Activated CD4-positive, alpha-beta T cell treated with anti-CD3 and anti-CD28 coated beads for 24 hours (primary cell): ENCODE measurements at places on chromosomes 1 and 21.

- no peak for DNase-seq
These were observed 128.9 kb downstream of the HHAT start for GRCh38 chr1:210457568-210457967.

DNA sequence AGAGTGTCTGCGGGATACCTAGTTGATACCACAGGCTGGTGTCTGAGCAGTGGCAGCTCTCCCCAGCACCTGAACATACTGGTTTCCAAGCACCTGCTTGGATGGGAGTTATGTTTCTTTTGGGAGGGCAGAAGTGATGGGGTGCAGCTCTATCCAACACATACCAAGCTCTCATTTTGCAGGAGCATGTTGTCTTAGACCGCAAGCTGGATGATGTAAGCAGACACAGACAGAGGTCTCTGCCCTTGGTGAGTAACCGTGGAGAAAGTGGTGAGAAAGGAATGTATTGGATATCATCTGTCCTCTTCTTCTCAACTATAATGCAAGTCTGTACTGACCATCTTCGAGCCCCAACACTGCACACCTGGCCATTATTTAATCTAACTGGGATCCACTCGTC, 37.4 kb downstream of the ZNF496 start:
- DNase-seq, result no peak

DNA sequence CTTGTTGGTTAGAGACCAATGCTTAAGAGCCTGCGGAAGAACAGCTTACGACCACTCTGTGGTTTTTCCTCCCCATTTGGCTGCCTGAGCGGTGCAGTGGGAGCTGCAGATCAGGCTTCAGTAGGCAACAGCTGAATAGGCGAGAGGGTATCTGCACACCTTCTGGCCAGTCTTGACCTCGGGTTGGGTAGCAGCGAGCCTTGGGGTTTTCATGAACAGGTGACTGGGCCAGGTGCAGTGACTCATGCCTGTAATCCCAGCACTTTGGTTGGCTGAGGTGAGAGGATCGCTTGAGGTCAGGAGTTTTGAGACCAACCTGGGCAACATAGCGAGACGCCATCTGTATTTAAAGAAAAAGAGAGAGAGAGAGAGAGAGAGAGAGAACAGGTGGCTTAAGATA, 41.0 kb downstream of the NENF start:
- DNase-seq, result no peak

- DNase-seq, result no peak
These were observed 9.2 kb downstream of the THBS3 start for GRCh38 chr1:155198547-155198906.

- no peak for DNase-seq
These were observed 69.0 kb upstream of the KRTAP19-8 start for GRCh38 chr21:31107176-31107785.

GRCh38 chr1:176745945-176746344, 283.0 kb downstream of the PAPPA2 start:
- DNase-seq, result no peak

- no peak for DNase-seq
These were observed 89.0 kb upstream of the CHODL start for GRCh38 chr21:18155508-18156193.

DNA sequence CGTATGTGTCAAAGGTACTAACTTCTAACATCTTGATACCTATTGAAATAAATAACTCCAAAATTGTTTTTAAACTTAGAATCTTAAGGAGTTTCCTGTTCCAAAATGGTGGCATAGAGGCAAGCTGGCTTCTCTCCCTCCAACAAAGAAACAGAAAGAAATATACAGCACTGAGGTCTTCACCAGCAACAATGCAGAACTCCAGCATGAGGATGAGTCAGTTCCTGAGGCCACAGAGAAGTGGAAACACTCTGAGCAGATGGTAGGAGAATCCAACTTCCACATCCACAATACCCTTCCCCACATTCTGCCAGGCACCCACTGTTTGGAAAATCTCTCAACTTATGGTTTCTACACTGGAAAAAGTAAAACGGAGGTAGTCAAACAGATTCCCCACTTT, 12.2 kb upstream of the PPIH start:
- no peak for DNase-seq

GRCh38 chr1:44485229-44485933, 80.3 kb downstream of the RNF220 start:
- DNase-seq, result no peak

DNA sequence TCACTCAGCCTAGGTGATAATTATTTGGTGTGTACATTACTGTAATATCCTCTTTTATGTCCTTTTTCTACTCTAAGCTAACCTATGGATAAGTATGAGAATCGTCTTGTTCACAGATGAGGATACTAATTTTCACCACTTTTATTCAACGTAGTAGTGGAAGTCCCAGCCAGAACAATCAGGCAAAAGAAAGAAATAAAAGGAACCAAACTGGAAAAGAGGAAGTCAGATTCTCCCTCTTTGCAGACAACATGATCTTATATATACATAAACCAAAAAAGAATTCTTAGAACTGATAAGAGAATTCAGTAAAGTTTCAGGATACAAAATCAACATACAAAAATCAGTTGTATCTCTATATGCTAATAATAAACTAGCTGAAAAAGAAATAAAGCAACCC, 12.6 kb upstream of the RGL1 start:
- DNase-seq, result no peak

DNA sequence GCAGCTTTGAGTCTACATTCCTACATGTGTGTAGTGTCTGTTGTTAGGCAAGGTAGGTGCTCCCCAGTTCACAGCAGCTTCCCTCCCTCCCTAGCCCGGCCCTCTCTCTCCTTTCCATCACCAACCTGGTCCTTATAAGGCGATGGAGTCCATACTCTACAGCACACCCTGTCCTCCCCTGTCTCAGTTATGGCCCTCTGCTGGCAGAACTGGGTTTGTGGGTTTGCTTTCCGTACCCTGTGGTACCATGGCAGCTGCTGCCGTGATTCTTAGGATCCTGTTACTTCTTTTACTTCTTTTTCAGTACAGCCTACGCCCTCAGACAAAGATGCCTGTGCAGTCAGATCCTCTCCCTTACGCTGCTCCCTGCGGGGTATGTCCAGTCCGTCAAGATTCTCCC, 31.7 kb downstream of the AK5 start:
- no peak for DNase-seq

- no peak for DNase-seq
These were observed 133.7 kb upstream of the CTTNBP2NL start for GRCh38 chr1:112262316-112262715.

DNA sequence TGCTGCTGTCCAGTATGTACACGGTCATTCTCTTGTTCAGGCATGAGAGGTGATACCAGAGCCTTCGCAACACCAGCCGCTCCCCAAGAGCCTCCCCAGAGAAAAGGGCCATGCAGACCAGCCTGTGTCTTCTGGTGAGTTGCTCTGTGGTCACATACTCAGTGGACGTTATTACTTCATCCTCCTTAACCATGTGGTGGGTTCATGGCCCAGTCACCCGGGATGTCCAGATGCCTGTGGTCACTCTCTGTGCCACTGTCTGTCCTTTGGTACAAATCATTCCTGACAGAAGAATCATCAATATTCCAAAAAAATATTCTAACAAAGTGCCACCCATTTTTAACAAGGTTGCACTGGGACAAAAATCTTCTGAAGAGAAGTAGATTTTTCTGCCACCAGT, 8.8 kb upstream of the ZNF124 start:
- no peak for DNase-seq

DNA sequence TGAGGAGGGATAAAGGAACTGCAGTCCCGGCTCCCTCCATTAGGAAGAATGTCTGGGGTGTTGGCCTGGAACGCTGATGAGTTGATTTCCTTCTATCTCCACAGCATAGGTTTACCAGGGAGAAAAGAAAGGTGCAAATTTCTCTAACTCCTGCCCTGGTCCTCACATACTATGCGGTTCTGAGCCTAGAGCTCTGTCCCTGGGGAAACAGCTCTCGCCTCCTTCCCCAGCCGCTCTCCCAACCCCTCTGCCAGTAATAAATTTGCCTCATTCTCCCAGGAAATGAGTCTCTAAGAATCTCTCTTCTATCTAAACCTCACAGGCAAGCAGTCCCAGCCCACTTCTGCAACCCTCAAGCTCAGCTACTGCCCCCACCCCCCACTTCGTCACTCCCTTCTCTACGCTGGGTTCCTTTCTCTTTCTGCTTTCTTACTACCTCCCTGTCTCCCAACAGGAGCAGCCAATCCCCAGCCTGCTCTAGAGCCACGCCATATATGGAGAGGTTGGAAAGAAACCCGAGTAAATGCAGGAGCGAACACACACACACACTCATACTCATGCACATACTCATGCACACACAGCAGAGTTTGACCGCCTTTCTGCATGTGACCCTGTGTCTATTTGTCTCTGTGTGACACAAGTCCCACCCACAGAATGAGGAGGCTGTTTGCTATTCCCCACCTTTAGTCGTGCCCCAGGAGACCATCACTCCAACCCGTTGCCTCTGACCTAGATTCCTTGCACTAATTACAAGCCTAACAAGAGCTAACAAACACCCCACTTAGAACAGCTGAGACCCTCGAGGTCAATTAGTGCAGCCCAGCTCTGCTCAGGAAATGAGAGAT, 13.4 kb downstream of the PLEKHO1 start:
- no peak for DNase-seq

DNA sequence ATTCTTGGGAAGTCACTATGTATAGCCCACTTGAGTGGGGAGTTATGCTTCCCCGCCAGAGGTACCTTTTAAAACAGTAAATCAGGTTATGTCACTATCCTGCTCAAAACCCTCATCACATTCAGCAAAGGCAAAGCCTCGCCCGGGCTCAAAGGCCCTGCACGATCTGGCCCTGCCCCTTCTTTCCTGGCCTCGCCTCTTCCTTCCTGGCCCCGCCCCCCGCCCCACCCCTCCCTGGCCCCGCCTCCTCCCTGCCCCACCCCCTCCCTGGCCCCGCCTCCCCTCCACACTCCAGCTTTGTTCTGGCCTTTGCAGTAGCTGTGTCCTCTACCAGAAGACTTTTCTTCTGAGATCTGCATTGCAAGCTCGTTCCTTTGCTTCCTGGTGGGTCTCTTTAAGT, 6.6 kb downstream of the LDLRAD2 start:
- peak; percentile 24 for DNase-seq

- DNase-seq, result no peak
These were observed 2.5 kb upstream of the SERBP1 start for GRCh38 chr1:67432745-67433144.

- no peak for DNase-seq
These were observed 276.0 kb downstream of the GPATCH2 start for GRCh38 chr1:217354895-217355294.

GRCh38 chr1:43351421-43352350, 7.1 kb upstream of the CDC20 start:
- DNase-seq, result no peak

- DNase-seq, result no peak
These were observed 16.6 kb downstream of the HIVEP3 start for GRCh38 chr1:41902159-41902577.

DNA sequence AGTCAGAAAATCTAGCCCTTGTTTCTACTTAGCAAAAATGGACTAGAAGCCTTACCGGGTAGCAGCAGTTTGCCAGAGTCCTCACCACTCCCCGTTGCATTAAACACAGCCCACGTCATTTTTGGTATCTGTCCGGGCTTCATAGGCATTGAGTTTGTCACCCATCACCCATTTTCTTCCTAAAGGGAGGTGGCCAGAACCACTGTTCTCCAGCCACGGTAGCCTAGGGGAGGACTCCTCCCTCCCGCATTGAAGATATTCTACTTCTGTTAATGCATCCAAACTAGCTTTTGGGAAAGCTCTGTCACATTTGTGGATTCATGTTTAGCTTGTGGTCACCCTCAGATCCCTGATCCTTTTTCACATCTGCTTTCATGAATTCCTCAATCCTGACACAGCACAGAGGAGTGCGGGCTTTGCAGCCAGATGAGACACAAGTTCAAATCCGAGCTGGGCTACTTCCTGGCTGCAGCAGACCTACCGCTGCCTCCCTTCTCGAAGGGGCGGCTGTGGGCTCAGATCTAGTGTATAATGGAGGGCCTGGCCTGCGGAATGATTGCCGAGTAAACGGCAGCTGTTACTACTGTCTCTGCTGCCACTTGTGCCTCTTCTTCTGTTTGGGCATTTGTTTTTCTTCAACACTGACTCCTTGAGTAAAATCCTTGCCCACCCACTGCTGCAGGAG, 63.2 kb upstream of the EFHD2 start:
- no peak for DNase-seq

- no peak for DNase-seq
These were observed 87.9 kb upstream of the SERTAD4 start for GRCh38 chr1:210144736-210145135.

DNA sequence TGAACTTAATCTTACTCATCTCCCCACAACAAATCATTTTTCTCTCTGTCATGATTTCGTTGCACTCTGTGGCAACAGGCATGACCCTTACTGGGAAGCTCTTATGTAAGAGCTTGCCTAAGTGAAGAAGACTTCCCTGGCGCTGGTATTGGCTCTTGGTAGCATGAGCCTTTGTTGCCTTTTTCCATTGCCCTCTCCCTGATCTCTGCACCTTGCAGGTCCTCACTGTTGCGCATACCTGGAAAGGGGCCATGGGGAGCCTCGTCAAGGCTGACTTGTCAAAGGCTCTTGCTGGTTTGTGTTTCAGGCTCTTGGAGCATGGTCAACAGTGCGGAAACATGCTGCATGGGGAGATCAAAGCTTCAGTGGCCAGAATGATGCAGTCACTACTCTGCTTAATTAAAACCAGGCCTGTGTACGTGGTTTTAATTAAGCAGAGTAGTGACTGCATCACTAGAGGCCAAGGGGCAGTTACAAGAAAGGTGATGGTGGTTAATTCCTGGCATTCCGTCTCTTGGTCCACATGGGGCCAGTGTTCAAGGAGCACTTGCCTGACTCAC, 141.3 kb downstream of the SPATA46 start:
- DNase-seq, result no peak

DNA sequence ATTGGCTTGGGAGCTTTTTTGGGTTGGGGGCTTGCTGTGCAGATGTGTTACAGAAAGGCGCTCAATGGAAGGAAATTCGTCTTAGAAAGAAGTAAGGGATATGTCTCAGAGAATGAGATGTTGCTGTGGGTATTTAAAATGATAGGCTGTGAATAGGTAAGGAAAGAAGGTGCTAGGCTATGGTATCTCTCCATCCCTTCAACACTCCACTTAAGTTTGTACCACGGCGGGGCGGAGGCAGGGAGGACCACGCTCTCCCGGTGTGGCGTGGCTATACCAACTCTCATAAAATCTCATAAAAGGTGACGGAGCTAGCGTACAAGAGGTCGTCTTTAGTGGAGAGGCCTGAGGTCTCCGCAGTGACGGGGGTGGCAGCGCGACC, 305 bp upstream of the RPS6KC1 start:
- peak; percentile 5 for DNase-seq

DNA sequence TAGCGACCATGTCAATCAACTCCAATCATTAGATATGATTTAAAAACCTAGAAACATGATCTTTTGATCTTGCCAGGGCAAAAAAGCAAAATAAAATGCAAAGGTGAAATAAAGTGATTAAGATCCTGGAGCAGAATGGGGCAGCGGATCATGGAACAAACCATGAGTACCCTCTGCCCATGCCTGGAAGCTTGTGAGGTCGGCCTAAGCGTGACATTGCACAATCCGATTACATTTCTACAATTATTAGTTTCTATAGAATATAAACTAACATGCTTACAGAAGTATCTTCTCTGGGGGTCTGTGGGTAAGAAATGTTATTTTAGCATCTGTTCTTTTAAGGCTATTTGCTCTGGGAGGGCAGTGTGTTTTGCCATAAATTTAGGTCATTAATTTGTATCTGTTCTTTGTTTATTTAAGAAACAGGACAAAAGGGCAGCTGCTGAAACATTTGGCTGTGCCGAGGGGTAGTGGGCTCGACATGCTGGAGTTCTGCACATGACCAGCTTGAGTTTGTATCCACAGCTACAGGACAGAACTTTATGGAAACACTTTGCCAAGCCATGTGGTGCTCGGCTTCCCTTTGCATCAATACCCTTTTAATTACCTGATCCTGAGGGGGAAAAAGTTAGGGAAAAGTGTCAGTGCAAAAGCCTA, 55.9 kb downstream of the ZBTB18 start:
- no peak for DNase-seq
